ENCODE measurements at places on chromosomes 3 and 15.
A peak's percentile ranks its signal among the peaks of the same experiment; 100 is the strongest.

DNA sequence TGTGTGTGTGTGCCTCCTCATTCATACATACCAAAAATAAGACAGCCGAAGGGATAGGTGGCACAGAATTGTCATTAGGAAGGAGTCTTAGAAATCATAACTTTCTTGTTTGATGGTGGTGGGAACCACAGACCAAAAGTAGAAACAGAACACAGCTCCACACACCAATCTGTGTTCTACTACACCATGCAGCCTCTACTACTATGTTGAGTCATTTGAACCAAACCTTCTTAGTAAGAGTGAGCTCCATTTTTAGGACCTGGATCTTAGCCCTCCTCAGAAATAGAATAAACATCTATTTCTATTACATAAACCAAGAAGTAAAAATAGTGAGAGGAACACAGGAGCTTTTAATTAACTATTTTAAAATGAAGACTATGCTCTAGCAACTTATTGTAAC, 27.9 kb upstream of the PLCH1 start:
- no peak overlapping the region for H3K4me3 ChIP-seq
- peaks cover 9% of the 10 kb centered on the region for H3K36me3 ChIP-seq
- no peak for DNase-seq
- peaks cover 3% of the 10 kb centered on the region for H3K27me3 ChIP-seq

DNA sequence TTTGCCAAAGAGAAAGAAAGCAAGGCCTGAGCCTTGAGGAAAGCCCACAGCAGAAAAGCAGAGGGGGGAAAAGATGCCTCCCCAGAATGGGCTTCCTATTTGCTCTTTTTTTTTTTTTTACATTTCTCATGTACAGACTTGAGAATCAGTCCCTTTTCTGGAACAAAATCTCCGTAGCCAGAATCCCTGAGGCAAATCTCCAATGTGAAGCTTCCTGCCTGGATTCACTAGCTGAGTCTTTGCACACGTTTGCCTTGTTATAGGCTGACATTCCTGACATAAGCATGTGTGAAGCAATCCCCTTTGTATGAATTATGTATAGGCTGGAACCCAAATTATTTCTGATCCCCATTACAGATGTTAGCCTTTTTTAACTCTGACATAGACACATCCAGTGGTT, 52.2 kb upstream of the ACTL6A start:
- DNase-seq = no peak
- peaks cover 3% of the 10 kb centered on the region for H3K27me3 ChIP-seq
- no peak overlapping the region for H3K27ac ChIP-seq
- peaks cover 10% of the 10 kb centered on the region for H3K4me1 ChIP-seq
- H3K4me3 ChIP-seq = no peak overlapping the region
- peaks cover 3% of the 10 kb centered on the region for H3K36me3 ChIP-seq

DNA sequence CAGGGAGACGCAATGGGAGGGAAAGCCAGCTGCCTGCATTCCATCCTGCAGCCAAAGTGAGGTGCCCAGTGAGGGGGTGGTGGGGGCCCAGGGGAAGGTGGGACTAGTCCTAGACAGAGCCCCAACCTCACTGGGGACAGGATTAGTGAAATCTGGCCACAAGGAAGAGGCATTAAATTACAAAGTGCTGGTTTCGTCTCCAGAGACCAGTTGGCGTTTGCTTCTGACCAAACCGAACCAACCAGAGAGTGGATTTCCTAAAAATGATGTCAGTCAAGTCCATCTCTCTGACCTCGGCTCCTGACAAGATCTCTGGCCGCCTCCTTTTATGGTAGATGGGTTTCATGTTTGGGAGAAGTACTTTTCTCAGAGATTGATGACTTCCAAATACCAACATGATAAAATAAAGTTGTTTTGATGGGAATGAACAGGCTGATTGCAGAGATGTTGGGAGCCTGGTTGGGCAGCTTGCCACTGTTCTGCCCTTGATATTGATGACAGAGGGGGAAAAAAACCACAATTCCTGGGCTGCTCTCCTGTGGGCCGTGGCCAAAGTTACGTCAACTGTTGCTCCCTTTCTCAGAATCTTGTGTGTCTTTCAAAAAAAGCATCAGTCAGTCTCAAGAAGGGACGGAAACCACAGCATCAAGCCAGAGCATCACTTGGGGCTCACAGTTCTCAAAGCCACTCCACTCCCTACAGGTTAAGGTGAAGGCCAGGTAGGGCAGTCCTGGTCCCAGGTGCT, 24.6 kb downstream of the ITGA11 start:
- H3K4me3 ChIP-seq = no peak overlapping the region
- H3K27me3 ChIP-seq = peaks cover 2% of the 10 kb centered on the region
- H3K36me3 ChIP-seq = no peaks in the 10 kb centered on the region
- DNase-seq = no peak

GRCh38 chr3:6680119-6680806, 180.7 kb upstream of the GRM7 start:
- H3K36me3 ChIP-seq = peaks cover 3% of the 10 kb centered on the region
- DNase-seq = no peak
- H3K27me3 ChIP-seq = no peaks in the 10 kb centered on the region
- no peak overlapping the region for H3K4me3 ChIP-seq
- H3K4me1 ChIP-seq = no peaks in the 10 kb centered on the region
- no peak overlapping the region for H3K27ac ChIP-seq

DNA sequence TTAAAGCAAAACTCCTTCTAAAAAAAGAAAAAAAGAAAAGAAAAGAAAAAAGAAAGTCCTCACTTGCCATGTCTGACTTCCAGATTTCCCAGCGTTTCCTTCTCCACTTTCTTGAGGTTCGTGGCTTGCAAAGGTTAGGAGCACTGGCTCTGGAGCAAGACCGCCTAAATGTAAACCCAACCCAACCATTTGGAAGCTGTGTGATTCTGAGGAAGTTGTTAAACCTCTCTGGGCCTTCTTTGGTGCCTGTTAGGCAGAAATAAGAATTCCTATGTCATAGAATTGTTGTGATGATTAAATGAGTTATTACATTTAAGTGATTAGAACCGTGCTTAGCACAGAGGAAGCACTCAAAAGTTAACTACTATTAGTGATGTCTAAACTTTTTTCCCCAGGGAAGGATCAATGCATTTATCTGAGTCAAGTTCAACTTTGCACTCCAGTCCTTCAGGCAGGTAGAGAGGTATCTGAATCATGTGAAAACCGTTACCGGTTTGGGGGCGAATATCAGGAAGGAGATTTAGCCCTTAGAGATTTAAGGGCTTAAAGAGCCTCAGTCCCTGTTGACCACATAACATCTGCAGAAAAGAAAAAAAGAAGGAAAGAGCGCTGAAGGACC, 78.3 kb upstream of the HES1 start:
- H3K4me1 ChIP-seq = peaks cover 4% of the 10 kb centered on the region
- no peaks in the 10 kb centered on the region for H3K36me3 ChIP-seq
- no peak for DNase-seq
- H3K27ac ChIP-seq = no peak overlapping the region
- H3K4me3 ChIP-seq = no peak overlapping the region

GRCh38 chr3:169244119-169244864, 419.2 kb downstream of the MECOM start:
- no peaks in the 10 kb centered on the region for H3K36me3 ChIP-seq
- H3K27me3 ChIP-seq = no peaks in the 10 kb centered on the region
- H3K4me1 ChIP-seq = peaks cover 53% of the 10 kb centered on the region
- no peak overlapping the region for H3K27ac ChIP-seq
- DNase-seq = no peak
- peak overlapping the region; percentile 40 for H3K4me3 ChIP-seq

DNA sequence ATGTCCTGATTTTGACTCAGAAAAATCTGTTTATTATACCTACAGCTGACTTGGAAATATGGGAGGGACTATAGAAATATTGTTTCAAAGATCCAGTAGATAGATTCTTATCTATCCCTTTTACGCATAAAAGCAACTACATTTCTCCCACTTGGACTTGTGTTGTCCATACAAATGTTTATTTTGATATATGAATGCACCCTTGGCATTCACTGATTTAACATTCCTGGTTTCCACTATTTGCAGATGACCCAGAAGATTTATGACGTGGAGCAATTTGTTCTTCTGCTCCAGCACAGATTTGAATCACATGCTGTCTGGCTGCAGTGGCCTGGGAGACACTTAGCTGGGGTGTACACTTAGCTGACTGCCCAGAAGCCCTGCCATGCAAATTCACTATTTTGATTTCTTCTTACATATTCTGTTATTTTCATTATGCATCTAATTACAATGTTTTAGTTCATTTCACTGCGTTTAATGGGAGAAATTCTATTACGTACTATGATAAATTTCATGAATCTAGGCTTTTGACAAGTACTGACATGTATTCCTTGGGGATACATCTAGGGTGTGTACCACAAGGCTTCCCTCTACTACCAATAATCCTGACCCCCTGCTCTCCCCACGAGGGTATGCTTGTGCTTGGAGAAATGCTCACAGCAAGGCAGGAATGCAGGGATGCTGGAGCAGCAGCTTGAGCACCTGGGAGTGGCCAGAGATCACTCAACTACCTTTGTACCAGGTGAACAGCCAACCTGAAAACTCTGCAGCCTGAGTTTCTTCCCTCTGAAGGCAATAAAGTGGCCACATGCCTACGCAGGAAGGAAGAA, 223.6 kb upstream of the TBL1XR1 start:
- no peak for DNase-seq
- H3K4me3 ChIP-seq = no peak overlapping the region
- no peak overlapping the region for H3K27ac ChIP-seq
- H3K27me3 ChIP-seq = peaks cover 2% of the 10 kb centered on the region
- H3K4me1 ChIP-seq = peaks cover 11% of the 10 kb centered on the region
- no peaks in the 10 kb centered on the region for H3K36me3 ChIP-seq

DNA sequence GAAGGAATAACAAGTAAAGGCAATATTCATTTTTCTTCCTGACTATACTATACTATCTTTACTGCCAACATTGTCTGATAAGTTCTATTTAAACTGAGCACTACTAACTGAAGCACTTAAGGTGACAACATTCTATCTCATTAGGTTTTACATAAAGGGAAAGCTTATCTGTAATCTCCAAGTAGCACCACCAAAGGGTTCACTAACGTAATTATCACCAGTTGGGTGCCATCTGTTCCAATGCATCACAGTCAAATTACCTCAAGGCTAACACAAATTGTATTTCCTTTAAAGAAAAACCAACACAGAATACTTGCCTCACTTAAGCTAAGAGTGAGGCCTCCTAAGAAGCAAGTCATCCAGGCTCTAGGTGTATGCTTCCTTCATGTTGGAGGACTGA, 453.8 kb downstream of the RAP2B start:
- no peak for DNase-seq
- H3K27me3 ChIP-seq = no peaks in the 10 kb centered on the region
- no peak overlapping the region for H3K27ac ChIP-seq
- peaks cover 4% of the 10 kb centered on the region for H3K4me1 ChIP-seq
- H3K4me3 ChIP-seq = no peak overlapping the region

GRCh38 chr3:174162550-174162949, 696.6 kb upstream of the NAALADL2 start:
- H3K4me1 ChIP-seq = no peaks in the 10 kb centered on the region
- H3K27ac ChIP-seq = no peak overlapping the region
- DNase-seq = no peak
- no peak overlapping the region for H3K4me3 ChIP-seq
- H3K27me3 ChIP-seq = no peaks in the 10 kb centered on the region

- peaks cover 9% of the 10 kb centered on the region for H3K27me3 ChIP-seq
- no peaks in the 10 kb centered on the region for H3K36me3 ChIP-seq
- H3K27ac ChIP-seq = no peak overlapping the region
- H3K4me3 ChIP-seq = no peak overlapping the region
- no peak for DNase-seq
Observed at GRCh38 chr3:133413161-133414020, 13.5 kb downstream of the BFSP2 start.

DNA sequence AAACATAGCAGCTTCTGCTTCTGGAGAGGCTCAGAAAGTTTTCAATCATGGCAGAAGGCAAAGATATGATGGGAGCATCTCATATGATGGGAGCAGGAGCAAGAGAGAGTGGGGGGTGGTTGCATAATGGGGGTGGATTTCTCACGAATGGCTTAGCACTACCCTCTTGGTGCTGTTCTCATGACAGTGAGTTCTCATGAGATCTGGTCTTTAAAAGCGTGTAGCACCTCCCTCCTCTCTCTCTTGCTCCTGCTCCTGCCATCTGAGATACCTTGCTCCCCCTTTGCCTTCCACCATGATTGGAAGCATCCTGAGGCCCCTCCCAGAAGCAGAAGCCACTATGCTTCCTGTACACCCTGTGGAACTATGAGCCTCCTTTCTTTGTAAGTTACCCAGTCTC, 22.2 kb downstream of the HGD start:
- no peak overlapping the region for H3K4me3 ChIP-seq
- peaks cover 8% of the 10 kb centered on the region for H3K36me3 ChIP-seq
- no peak overlapping the region for H3K27ac ChIP-seq
- peaks cover 3% of the 10 kb centered on the region for H3K27me3 ChIP-seq
- no peaks in the 10 kb centered on the region for H3K4me1 ChIP-seq

DNA sequence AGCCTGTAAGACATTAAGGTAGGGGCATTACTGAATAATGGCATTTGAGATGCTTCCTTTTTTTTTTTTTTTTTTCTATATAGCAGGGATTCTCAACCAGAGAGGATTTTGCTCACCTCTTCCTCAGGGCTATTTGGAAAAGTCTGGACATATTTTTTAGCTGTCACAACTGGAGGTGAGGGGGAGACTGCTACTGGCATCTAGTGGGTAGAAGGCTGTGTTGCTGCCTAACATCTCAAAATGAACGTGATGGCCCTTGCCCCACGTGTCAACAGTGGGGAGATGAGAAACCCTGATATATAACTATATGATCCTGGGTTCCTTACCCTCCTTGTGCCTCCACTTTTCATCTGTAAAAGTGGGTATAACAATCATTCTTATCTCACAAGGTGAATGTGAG, 71.9 kb downstream of the CADPS start:
- peaks cover 4% of the 10 kb centered on the region for H3K4me1 ChIP-seq
- no peak for DNase-seq
- H3K4me3 ChIP-seq = no peak overlapping the region

DNA sequence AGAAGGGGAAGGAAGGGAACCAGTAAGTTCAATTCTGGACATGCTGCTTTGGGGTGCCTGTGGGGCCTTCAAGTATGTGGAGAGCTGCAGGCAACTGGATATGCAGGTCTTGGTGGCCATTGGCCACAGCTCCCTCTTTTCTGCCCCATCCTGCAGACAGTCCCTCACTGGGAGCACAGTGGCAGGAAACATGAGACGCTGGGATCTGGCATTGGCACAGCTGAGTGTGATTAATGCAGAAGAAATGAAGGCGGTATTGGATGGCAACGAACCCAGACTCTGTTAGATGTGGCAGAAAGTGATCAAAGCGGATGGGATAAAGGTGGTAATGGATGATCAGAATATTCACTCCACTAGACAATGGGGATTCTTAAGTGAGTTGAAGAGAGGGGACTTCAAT, 23.2 kb upstream of the VPS8 start:
- peaks cover 3% of the 10 kb centered on the region for H3K27me3 ChIP-seq
- H3K4me1 ChIP-seq = peaks cover 16% of the 10 kb centered on the region
- no peak overlapping the region for H3K27ac ChIP-seq
- DNase-seq = no peak
- no peak overlapping the region for H3K4me3 ChIP-seq
- no peaks in the 10 kb centered on the region for H3K36me3 ChIP-seq

GRCh38 chr3:160987982-160988964, 116.9 kb downstream of the B3GALNT1 start:
- DNase-seq = no peak
- H3K36me3 ChIP-seq = no peaks in the 10 kb centered on the region
- H3K4me1 ChIP-seq = peaks cover 3% of the 10 kb centered on the region
- H3K27me3 ChIP-seq = peaks cover 1% of the 10 kb centered on the region

All from endothelial cell (in vitro differentiated cells).